Aorta (tissue), 5 donors: ENCODE measurements at places on chromosomes 7 and 10. TPM values are rescaled to one million over a fixed set of nuclear protein-coding genes. Genes with fewer than 3 reads are reported as not detected.

Gene CHST15
- total RNA-seq, result 43.8 TPM

Gene HKDC1
- total RNA-seq, result not detected

Gene OR2A42
- 1.3 TPM for total RNA-seq

Gene GPR15LG
- total RNA-seq, result not detected

Gene LRGUK
- total RNA-seq, result 1.2 TPM

Gene NCAPG2
- 9.2 TPM for total RNA-seq

Gene CYP3A7
- not detected for total RNA-seq

Gene TAF6
- total RNA-seq, result 31.7 TPM

Gene ZKSCAN1
- 80.9 TPM for total RNA-seq

Gene WNT16
- total RNA-seq, result not detected

Gene ARMC10
- 40.0 TPM for total RNA-seq

DNA sequence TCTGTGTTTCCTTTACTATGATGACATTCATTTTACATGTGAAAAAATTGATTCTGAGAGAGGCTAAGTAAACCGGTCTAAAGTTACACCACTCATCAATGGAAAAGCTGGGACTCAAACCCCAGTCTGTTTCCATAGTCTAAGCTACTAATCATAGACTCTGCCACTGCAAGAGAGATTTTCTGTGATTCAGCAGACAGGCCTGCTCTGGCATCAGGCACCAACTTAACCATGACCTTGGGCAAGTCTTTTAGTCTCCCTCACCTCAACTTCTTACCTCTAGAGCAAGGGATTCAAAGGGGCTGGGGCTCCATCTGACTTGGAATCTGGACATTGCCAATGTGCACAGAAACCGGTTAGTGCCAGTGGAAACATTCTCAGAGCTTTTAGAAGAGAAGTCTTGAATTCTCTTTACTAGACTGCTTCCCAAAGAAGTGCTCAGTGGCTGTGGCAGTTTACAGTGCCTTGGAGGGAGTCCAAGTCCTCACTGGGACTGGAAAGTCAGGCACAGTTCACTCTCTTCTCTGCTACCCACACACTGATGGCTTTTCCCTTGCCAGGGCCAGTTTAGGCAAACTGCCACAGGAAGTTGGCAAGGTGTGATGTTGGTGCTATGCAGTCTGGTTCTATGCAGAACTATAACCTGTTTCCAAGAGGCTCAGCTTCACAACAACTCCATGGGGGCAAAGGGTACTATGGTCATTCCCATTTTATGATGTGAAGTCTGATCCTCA is 4.5 kb upstream of the BLNK start:
- H3K27me3 ChIP-seq, result no peaks in the 10 kb centered on the region
- peak overlapping the region; percentile 74 for H3K27ac ChIP-seq
- H3K36me3 ChIP-seq, result no peaks in the 10 kb centered on the region

- H3K27ac ChIP-seq, result no peak overlapping the region
- no peaks in the 10 kb centered on the region for H3K36me3 ChIP-seq
- H3K4me1 ChIP-seq, result no peaks in the 10 kb centered on the region
- no peak for DNase-seq
- no peak overlapping the region for H3K4me3 ChIP-seq
- no peaks in the 10 kb centered on the region for H3K27me3 ChIP-seq
Observed at GRCh38 chr10:123766012-123766411, 99.9 kb downstream of the GPR26 start.

DNA sequence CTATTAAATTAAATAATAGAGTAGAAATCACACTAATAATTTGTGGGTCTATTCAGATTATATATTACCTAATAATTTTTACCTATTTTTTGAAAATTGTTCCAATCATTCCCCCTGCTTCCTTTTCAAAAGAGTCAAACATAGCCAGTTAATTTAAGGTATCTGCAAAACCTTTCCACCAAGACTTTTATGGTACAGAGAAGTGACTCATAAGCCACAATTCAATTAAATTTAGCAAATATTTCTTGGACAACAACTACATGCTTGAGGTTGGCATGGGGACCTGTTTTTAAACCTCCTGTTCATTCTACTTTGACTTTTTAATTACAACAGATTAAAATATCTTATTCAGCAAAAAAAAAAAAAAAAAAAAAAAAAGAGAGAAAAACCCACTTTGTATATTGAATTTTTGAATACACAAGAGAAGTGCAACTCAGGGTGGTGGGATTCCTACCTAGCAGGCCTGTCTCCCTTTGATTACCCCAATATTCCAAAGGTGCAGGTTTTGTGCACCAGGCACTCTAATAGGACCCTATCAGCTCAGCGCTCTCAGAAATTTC is 301.9 kb upstream of the C7orf33 start:
- H3K36me3 ChIP-seq, result no peaks in the 10 kb centered on the region
- no peaks in the 10 kb centered on the region for H3K27me3 ChIP-seq
- H3K4me3 ChIP-seq, result no peak overlapping the region
- H3K27ac ChIP-seq, result no peak overlapping the region
- no peak for DNase-seq

GRCh38 chr7:17331891-17332501 is 33.5 kb downstream of the AHR start:
- no peak overlapping the region for H3K4me3 ChIP-seq

DNA sequence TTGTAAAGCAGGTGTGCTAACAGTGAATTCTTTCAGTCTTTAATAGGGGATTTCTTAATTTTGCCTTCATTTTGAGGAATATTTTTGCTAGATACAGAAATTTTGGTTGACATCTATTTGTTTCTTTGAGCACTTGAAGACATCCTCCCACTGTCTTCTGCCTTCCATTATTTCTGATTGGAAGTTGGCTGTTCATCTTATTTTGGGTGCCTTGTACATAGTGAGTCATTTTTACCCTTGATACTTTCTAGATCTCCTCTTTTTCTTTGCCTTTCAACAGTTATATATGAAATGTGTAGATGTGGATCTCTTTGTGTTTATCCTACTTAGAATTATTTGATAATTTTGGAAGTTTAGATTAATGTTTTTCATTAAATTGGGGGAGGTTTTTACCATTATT is 631.0 kb downstream of the AUTS2 start:
- H3K4me3 ChIP-seq, result no peak overlapping the region
- H3K27ac ChIP-seq, result no peak overlapping the region
- H3K27me3 ChIP-seq, result no peaks in the 10 kb centered on the region

DNA sequence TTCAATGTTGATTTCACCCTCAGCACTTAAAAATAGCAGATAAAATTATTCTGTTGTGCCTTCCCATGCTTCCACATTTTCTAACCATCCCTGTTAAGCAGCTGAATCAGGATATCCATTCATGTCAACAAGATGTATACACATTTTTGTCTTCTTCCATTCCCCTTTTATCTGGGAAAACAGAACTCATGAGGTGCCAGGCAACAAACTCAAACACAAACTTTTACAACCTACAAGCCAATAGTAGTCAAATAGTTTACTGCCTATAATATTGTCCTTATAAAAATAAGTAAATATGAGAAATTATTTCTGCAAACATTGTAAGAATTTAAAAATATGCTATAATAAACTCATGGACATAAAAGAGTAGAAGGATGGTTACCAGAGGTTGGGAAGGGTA is 1569.8 kb downstream of the REEP3 start:
- H3K4me1 ChIP-seq, result no peaks in the 10 kb centered on the region
- no peak for DNase-seq
- no peaks in the 10 kb centered on the region for H3K36me3 ChIP-seq
- no peak overlapping the region for H3K27ac ChIP-seq
- H3K4me3 ChIP-seq, result no peak overlapping the region

- no peak overlapping the region for H3K27ac ChIP-seq
- peak; percentile 49 for DNase-seq
- no peaks in the 10 kb centered on the region for H3K27me3 ChIP-seq
- no peaks in the 10 kb centered on the region for H3K4me1 ChIP-seq
Observed at GRCh38 chr10:7819121-7819460, 786 bp downstream of the TAF3 start.

DNA sequence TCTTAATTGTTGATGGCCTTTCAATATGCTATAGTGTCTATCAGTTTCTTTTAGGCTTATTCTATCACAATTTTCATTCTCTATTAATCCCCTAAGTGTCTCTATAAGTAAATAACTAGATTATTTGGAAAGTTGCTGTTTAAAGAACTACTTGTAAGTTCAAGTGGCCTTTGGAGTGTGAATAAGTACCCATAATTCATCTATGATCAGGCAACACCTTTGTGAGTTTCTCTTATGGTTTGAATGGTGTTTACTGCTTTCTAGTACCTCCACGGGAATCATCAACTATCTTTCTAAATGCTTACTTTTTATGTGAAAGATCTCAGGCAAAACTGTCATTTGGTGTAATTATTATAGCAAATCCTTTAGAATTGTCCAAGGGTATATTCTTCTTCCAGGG is 166.7 kb downstream of the POU6F2 start:
- H3K4me1 ChIP-seq, result no peaks in the 10 kb centered on the region
- no peak overlapping the region for H3K4me3 ChIP-seq
- no peak overlapping the region for H3K27ac ChIP-seq
- no peaks in the 10 kb centered on the region for H3K27me3 ChIP-seq
- no peak for DNase-seq
- H3K36me3 ChIP-seq, result no peaks in the 10 kb centered on the region

DNA sequence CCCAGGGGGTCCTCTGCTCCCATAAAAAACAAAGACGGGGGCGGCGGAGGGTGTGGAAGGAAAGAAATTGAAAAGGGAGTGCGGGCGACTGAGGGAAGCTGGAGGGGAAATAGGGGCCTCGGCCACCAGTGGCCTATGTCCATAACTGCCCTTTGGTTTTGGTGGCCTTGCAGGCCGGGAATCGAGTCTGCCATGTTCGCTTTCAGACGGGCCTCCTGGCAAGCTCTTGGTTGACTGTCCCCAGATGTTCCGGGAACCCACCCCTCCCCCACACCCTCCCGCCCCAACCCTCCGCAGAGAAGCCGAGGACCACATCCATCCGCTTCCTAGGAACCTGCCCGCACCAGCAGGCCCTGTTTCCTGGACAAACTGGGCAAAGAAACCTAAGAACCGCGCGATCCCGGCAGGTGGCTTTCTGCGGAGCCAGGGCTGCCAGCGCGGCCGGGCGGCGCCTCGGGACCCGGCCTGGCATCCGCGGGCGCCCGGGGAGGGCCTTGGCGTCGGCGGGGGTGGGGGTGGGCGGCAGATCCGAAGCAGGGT is 20.0 kb upstream of the GATA3 start:
- peak; percentile 69 for DNase-seq
- no peaks in the 10 kb centered on the region for H3K27me3 ChIP-seq
- H3K36me3 ChIP-seq, result no peaks in the 10 kb centered on the region
- H3K27ac ChIP-seq, result no peak overlapping the region

GRCh38 chr10:102106998-102107397 is 13.2 kb downstream of the LDB1 start:
- no peaks in the 10 kb centered on the region for H3K27me3 ChIP-seq
- no peak for DNase-seq
- H3K36me3 ChIP-seq, result peaks cover 5% of the 10 kb centered on the region
- H3K4me3 ChIP-seq, result no peak overlapping the region

GRCh38 chr10:100571084-100571856 is 35.5 kb downstream of the HIF1AN start:
- H3K4me3 ChIP-seq, result no peak overlapping the region
- no peak overlapping the region for H3K27ac ChIP-seq
- no peaks in the 10 kb centered on the region for H3K36me3 ChIP-seq
- peaks cover 3% of the 10 kb centered on the region for H3K27me3 ChIP-seq
- DNase-seq, result no peak

- H3K27ac ChIP-seq, result no peak overlapping the region
- H3K4me1 ChIP-seq, result no peaks in the 10 kb centered on the region
- no peaks in the 10 kb centered on the region for H3K36me3 ChIP-seq
Observed at GRCh38 chr10:71082960-71083715, 129.2 kb upstream of the UNC5B start.

GRCh38 chr7:91776171-91776570 is 104.3 kb downstream of the MTERF1 start:
- H3K4me3 ChIP-seq, result no peak overlapping the region
- no peaks in the 10 kb centered on the region for H3K36me3 ChIP-seq
- no peak overlapping the region for H3K27ac ChIP-seq
- no peaks in the 10 kb centered on the region for H3K27me3 ChIP-seq
- DNase-seq, result no peak
- H3K4me1 ChIP-seq, result no peaks in the 10 kb centered on the region

- H3K4me1 ChIP-seq, result no peaks in the 10 kb centered on the region
- DNase-seq, result peak; percentile 90
- H3K36me3 ChIP-seq, result no peaks in the 10 kb centered on the region
- H3K4me3 ChIP-seq, result no peak overlapping the region
- no peaks in the 10 kb centered on the region for H3K27me3 ChIP-seq
- H3K27ac ChIP-seq, result no peak overlapping the region
Observed at GRCh38 chr7:6160191-6160623, 112.2 kb downstream of the CYTH3 start.

DNA sequence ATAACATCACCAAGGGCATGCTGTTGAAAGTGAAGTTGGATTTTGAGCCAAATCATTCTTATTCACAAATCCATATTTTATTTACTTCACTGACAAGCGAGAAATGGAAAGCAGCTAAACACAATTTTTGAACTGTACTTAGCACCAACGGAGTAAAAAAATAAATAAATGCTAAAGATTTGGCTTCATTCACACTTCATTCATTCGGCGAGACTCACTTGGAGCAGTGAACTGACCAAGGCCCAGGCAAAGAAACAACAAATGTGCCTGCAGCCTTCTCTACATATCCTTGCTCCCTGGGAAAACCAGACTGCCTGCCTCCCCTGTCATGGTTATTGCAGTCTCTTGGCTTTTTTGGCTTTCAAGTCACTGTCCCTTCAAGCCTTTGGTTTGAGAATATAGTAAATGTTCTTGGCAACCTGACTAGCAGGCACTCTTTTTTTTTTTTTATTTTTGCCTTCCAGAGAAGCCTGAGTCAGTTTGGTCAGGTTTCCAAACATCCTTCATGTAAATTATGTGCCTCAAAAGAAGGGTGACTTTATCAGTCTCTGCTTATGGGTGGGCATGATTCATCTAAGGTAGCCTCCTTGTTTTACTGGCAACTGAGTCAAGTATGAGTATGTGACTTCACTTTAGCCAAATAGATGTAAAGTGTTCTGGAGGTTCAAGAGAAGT is 177.6 kb upstream of the MEOX2 start:
- H3K27ac ChIP-seq, result peak overlapping the region; percentile 49
- H3K36me3 ChIP-seq, result no peaks in the 10 kb centered on the region
- H3K4me1 ChIP-seq, result peaks cover 4% of the 10 kb centered on the region
- no peak for DNase-seq
- H3K27me3 ChIP-seq, result no peaks in the 10 kb centered on the region

GRCh38 chr10:52782554-52782953 is 10.0 kb upstream of the MBL2 start:
- no peak overlapping the region for H3K4me3 ChIP-seq
- no peaks in the 10 kb centered on the region for H3K36me3 ChIP-seq
- H3K4me1 ChIP-seq, result no peaks in the 10 kb centered on the region
- H3K27me3 ChIP-seq, result no peaks in the 10 kb centered on the region
- H3K27ac ChIP-seq, result no peak overlapping the region
